Activated CD4-positive, alpha-beta T cell treated with anti-CD3 and anti-CD28 coated beads for 1 hour (primary cell): ENCODE measurements at places on chromosomes 4 and X.

- no peak for DNase-seq
Observed at GRCh38 chrX:10634392-10635161, 14.2 kb upstream of the MID1 start.

- DNase-seq, result no peak
Observed at GRCh38 chrX:2282490-2283090, 218.2 kb downstream of the DHRSX start.

DNA sequence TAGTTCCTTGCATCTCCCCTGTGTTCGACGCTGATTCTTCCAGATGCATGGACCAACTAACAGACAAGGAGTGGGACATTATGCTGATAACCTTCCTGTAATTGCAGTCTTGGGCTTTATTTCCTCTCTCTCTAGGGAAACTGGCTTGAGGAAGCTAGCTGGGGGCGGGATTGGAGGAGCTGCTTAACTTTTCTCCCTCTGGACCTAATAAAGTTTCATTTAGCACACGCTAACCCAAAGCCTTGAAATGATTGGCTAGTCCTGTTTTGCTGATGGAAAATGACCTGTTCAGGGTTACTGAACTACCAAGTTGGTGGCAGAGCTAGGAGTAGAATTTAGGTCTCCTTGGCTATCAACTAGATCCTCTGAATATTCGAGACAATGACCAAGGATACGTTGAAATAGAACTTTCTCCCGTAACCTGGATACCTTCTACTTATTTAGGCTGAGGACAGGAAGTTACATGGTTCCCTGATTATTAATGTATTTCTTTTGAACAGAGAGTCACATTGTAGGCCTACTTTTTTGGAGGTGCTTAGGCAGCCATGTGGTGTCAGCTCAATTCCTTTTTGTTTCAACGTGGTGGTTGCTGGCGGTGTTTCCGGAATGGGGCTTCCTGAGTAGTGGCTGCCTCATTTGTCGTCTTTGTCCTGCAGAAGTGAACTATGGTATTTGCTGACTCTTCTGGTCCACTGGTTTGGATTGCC is 2.0 kb downstream of the PGK1 start:
- no peak for DNase-seq

DNA sequence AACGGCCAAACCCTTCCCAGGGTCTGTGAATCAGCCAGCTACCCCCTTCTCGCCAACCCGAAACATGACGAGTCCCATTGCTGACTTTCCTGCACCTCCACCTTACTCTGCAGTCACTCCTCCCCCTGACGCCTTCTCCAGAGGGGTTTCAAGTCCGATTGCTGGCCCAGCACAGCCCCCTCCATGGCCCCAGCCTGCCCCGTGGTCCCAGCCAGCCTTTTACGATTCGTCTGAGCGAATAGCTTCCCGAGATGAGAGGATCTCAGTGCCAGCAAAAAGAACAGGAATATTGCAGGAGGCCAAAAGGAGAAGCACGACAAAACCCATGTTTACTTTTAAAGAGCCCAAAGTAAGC is 105.1 kb upstream of the MYOZ2 start:
- no peak for DNase-seq

- no peak for DNase-seq
Observed at GRCh38 chr4:156476359-156476758, 495.2 kb downstream of the PDGFC start.

GRCh38 chr4:19429684-19430083 is 822.0 kb upstream of the SLIT2 start:
- DNase-seq, result no peak

- no peak for DNase-seq
Observed at GRCh38 chrX:111095974-111096895, at the start of gene PAK3. Gene PAK3, plus strand, starts transcription at chrX:111096191. Its CDS starts 26,913 bp downstream, at chrX:111123104.

DNA sequence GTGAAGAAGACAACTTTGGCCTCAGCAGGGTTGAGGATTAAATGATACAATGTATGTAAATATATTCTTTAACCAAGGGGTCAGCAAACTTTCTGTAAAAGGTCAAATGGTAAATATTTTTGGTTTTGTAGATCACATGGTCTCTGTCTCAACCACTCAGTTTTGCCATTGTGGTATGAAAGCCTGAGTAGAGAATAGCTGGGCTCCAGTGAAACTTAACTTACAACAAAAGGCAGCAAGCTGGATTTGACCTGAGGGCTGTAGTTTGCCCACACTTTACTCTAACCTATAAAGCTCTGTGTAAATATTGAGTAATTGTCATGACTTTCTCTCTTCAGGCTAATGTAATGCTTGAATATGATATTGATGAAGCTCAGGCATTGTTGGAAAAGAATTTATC is 19.6 kb downstream of the VBP1 start:
- DNase-seq, result no peak
